Activated CD8-positive, alpha-beta memory T cell treated with anti-CD3 and anti-CD28 coated beads for 1 hour (primary cell): ENCODE measurements at places on chromosomes 12 and 14.

DNA sequence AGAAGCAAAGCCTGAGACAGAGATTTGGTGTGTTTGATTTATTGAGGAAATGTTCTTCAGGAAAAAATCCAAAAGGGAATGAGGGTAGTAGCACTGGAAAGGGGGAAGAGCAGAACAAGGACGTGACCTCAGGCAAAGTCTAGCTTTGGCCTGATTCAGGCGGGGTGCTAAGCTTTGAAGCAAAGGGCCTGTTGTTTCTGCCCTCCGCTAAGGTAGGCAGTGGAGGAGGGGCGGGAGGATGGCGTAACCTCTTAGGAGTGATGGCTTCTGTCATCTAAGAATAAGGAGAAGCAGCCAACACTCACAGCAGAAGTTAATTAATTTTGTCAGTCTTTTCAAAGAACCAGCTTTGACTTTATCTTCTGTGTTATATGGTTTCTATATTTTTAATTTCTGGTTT lies 20.4 kb downstream of the ABHD12B start:
- no peak for DNase-seq

- no peak for DNase-seq
These were observed 13.8 kb downstream of the PRICKLE1 start for GRCh38 chr12:42575717-42576116.

- no peak for DNase-seq
These were observed 171.0 kb upstream of the HIF1A start for GRCh38 chr14:61524211-61524806.

DNA sequence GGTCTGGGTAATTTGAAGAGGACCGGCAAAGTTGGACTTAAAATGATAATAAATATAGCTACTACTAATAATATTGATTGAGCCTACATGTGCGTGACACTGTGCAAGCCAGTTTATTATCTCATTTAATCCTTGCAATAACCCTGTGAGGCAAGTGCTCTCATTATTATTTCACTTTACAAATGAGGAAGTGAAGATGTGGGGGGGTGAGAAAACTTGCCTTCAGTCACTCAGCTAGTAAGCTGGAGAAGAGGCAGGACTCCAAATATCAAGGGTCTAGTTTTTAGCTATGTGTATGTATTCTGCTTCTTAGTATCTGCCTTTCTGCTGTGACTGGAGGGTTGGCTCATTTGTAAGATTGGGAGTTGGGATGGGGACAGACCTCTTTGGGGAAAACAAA lies 39.2 kb downstream of the NPAS3 start:
- DNase-seq: no peak

DNA sequence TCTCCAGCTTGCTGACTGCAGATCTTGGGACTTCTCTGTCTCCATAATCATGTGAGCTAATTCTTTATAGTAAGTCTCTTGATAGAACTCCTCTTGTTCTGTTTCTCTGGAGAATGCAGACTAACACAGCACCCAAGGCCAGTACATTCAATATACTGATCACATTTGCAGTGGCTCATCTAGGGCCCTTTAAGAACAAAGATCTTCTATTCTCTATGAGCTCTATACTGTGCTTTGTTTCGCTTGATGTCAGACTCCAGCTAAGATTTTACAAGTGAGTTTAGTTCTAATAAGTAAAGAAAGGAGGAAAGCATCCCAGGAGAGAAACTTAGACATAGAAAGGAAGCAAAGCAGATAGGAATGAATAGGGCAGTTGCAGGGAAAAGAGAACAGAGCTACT lies 69.3 kb upstream of the TMPO start:
- no peak for DNase-seq

- no peak for DNase-seq
These were observed 7.9 kb upstream of the WASHC3 start for GRCh38 chr12:102069707-102070106.

- DNase-seq: no peak
These were observed 48.9 kb upstream of the RAP1B start for GRCh38 chr12:68561830-68562229.

DNA sequence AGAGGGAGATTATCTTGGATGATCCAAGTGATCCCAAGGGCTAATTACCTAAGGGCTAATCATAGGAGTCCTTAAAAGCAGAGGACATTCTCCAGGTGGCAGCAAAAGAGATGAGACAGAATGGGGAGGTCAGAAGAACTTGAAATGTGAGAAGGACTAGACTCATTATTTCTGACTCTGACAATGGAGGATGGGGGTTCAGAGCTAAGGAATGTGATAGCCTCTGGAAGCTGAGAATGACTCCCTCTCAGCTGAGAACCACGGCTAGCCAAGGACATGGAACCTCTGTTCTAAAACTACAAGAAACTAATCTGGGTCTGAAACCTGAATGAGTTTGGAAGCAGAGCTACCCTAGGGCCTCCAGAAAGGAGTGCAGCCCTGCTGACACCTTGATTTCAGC lies 35.6 kb upstream of the ANKS1B start:
- no peak for DNase-seq

DNA sequence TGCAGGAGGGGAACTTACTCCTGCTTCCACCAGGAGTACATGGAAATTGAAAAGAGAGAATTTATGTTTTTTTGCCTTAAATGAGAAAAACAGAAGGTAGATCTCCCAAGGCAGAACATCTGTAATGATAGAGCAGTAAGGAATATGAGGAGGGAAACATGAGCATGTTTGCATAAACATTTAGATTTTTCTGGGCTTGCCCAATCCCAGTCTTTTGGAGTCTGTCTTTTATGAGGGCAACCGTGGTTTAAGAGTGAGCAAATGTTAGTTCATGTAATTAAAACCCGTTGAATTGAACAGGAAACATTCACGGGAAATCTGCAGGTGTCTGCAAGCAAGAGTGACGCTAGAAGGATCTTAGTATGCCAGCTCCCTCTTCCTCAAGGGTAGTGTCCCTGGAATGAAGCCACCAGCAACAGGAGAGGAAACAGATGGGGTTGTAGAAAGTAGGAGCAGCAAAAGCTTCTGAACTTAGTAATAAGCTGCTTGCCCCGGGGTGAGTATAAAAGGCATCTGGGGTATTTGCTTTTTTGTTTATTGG lies 79.3 kb downstream of the ARF6 start:
- no peak for DNase-seq

GRCh38 chr12:42865282-42865681 lies 275.7 kb upstream of the PRICKLE1 start:
- DNase-seq: no peak
